ENCODE measurements at places on chromosomes 16 and 17.

- no peak for DNase-seq
Measured at GRCh38 chr17:52158450-52159042, at the start of gene CA10. TSS of gene CA10 (minus strand) at chr17:52158714.

GRCh38 chr16:22912654-22913053, 98.7 kb downstream of the HS3ST2 start:
- no peak for DNase-seq

GRCh38 chr16:1474796-1475551, at the start of gene CLCN7:
TSS of gene CLCN7 (minus strand) at chr16:1475028. CDS start at chr16:1474974, 54 bp downstream.
- DNase-seq = peak; percentile 51

GRCh38 chr17:744937-745336, 7.1 kb downstream of the GEMIN4 start:
- DNase-seq = no peak

DNA sequence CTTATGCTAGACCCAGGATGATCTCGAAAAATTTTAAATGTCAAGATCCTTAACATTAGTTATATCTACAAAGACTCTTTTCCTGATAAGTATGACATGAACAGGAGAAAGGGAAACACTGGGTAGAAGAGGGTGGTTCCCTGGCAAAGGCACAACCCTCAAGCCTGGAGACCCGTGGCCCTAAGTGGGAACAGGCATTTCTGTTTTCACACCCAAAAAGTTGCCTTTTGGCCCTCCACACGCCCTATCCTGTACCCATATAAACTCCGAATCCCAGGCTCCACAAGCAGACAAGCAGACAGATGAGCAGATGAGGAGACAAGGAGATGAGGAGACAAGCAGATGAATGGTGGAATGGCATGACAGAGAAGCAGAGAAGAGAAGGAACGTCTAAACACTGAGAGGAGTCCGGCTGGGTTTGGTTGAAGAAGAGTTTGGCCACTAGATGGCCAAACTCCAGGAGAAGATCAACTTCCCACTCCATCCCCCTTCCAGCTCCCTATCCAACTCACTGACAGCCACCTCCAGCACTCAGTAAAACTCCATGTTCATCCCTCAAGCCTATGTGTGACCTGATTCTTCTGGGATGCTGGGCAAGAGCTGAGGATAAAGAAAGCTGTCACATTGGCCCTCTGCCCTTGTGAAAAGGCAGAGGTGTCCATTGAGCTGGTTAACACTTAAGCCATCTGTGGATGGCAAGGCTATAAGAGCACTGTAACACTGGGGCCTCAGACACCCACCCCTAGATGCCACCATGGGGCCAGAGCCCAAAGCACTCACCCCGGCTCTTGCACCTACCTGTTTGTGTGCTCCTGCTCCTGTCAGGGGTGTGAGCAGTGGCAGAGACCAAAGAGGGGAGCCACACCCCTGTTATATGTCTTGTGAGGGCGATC, 139.6 kb upstream of the FAM20A start:
- DNase-seq = no peak

DNA sequence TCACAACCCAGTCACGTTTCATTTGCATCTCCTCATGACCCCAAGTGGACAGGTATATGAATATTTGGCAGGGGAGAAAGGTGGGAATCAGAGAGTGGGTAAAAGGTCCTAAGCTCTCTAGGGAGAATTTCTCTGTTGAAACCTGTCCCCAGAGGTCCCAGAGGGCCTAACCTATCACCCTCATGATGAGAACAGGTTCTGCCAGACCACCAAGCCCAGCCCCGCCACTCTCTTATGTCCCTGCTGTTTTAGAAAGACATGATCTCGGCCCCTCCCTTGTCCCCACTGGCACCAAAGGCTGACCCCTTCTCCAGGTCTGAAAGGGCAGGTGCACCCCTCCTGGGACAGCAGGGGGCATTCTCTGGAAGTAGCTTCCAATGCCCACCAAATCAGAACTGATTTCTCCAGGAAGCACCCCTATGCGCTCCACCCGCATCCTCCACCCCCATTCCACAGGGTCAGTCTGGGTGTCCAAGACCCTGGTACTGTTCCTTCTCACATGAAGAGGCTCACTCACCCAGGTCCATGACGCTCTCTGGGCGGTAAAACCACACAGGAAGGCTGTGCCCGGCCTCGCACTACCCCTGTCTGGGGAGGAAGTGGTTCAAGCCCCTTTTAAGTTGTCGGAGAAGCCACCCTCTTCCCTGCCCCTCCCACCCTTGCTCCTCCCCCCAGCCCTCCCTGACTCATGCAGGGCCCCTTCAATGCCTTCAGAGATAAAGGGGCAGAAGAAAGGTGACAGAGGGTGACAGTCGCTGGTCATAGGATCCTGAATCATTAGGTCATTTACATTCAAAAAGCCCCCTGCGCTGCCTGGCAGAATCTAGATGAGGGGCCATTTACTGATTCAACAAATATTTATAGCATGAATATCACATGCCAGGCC, at the start of gene CCR7:
TSS of gene CCR7 (minus strand) at position 590 of the 886 bp plus-strand sequence. CDS start at position 527, 63 bp downstream.
- no peak for DNase-seq

DNA sequence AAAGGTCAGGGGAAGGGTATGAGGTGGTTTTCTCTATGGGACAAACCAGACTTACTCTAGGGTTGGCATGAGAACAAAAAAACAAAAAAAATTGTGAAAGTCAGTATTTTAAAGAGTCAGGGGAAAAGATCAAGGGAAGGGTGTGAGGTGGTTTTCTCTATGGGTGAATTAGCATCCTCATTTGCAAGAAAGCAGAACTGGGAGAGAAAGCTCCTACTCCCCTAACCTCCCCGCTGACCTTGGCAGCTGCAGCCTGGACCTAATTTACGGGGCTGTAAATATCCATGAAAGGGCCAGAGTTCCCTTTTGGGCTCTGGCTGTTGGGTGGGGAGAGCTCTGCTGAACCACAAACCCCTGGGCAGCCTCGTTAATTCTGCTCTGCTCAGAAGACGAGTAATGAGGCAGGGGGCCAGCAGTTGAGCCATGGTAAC, 10.6 kb downstream of the RHBDL3 start:
- no peak for DNase-seq

GRCh38 chr17:18944646-18945045, 7.3 kb upstream of the SLC5A10 start:
- DNase-seq = no peak

DNA sequence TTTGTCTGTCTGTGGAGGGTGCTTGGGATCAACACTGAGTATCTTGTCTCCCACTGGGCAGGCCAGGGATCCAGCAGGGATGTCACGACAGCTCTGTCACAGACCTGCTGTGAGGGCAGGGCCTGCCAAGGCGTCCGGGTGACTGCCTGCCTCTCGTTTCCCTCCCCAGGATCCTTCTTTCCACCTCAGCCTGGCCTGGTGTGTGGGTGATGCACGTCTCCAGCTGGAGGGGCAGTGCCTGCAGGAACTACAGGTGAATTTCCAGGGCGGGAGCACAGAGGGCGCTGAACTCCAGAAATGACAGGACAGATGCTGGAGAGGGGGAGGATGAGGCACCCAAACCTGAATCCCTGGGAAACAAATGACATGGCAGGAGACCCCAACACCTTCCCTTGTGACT, 6.8 kb upstream of the MMP15 start:
- DNase-seq = no peak

DNA sequence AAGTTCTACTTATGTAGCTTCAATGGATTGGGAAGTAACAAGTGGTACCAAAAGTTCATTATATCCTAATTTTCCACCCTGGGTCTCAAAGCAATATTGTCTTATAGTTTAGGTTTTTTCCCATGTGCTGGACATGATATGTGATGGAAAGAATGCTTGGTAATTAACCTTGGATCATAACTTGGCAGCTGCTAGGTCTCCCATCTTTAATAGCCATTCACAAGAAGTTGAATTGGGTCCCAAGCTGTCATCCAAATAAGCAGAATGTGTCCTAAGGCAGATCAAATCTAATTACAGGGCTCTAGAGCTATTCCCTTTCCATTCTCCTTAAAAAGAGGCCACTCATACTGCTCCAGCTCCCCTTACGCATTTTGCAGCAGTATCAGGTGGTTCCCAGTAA, 44.7 kb upstream of the KCNJ16 start:
- DNase-seq = no peak

GRCh38 chr17:58278661-58279015, 2.1 kb downstream of the MPO start:
- DNase-seq = no peak

GRCh38 chr16:81012974-81013373, 6.0 kb downstream of the CENPN start:
- DNase-seq = no peak

DNA sequence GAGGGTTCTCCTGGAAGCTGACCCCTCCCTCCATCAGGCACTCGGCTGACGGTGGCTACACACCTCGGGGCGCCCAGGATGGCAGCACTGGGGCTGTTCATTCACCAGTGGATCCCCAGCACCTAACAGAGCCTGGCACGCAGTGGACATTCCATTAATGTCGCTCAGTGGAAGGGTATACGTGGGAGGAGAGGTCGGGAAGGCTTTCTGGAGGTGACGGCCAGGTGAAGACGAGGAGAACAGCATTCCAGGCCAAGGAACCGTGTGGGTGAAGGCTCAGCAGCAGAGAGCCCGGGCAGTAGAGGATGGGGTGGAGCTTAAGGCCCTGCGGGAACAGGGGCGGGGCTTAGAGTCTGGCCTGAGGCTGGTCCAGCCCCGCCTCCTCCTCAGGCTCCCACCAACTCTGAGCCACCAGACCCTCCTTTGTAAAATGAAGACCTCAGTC, 2.5 kb upstream of the HS3ST6 start:
- DNase-seq = no peak

DNA sequence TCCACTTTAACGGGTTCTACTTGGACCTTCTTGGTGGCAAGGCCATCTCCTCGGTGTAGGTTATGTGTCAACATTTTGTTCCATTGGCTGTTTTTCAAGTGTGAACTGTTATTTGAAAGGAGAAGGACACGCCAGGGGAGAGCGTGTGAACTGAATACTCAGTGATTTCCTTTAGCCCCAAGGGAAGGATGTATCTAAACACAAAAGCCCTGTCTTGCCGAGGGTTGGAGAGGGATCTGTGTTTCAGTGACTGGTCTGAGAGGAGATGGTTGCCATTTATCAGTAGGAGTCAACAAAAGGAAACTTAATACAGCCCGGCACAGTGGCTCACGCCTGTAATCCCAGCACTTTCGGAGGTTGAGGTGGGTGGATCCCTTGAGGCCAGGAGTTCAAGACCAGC, 50.0 kb downstream of the USP10 start:
- DNase-seq = no peak

DNA sequence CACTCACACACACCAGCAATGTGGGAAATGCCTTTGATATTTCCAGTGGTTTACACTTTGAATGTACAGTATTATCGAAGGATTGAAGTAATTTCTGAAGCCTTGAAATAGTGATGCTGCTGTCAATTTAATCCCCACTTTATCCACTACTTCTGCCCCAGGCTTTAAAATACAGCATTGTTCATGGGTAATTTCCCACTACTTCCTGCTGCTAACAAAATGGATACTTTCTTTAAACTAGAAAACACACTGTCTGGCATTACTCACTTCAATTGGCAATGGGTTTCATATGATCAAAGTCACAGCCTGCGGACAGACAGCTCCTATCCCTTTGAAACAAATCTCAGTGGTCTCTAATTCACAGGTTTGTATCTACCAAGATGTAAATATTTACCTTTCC, 292.2 kb downstream of the CDH11 start:
- no peak for DNase-seq

DNA sequence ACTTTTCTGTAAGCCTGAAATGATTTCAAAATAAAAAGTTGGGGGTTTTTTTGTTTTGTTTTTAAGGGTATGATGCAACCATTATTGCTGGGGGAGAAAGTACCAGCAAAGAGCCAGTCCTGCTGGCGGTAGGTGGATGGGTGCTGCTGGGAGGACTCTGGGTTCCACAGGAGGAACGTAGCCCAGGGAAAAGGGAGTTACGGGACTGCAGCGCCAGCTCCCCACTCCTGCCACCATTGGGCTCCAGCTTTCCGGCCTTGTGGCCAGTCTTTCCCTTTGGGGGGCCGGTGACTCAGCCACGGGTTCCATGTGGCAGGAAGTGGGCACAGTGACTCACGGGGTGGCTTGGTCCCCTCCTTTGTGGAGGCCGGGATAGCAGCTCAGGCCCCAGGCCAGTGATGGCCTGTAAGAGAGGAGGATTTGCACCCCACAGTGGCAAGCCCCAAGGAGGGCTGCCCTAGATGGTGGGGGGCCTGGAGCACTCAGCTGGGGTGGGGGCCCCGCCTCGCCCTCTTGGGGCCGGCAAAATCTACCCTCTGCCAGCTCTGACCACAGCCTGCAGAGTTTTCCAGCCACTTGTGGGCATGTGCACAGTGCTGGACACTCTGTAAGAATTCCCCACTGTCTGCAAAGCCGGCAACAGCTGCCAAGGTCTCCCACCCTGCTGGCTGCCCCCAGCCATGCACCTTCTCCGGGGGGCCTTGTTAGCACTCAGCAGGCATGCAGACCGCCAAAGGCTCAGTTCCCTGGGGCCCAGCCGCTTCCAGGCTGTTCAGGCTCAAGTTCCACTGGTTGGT, 30.4 kb downstream of the SOCS3 start:
- no peak for DNase-seq

- DNase-seq = no peak
Measured at GRCh38 chr16:14029658-14030057, 41.5 kb upstream of the MRTFB start.

- DNase-seq = no peak
Measured at GRCh38 chr16:69706256-69706974, 19.9 kb downstream of the NQO1 start.

GRCh38 chr16:4226251-4227039, 15.4 kb downstream of the SRL start:
- no peak for DNase-seq

GRCh38 chr17:49197346-49197998, 12.9 kb downstream of the GNGT2 start:
- DNase-seq = no peak

DNA sequence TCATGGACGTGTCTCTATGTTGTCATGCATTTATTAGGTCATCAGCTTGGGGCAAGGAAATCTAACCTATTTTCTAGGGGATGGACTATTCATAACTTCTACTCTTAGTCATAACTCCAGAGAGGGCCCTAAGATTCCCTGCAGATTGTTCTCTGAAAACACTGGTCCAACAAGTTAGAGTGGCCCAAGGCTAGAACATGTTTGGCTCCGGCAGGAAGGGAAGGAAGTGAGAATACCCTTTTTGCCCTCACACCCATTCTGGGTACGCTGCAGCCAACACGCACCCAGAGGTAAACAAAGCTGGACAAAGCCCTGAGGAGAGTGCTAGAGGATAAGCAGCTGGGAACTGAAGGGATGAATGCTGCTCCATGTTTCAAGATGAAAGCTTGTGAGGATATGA, 9.9 kb downstream of the C16orf86 start:
- no peak for DNase-seq

Measured in cortex of kidney (tissue), 1 donor.